ENCODE measurements at places on chromosomes 13 and 19. TPM values are rescaled to one million over a fixed set of nuclear protein-coding genes. Genes with fewer than 3 reads are reported as not detected.

DNA sequence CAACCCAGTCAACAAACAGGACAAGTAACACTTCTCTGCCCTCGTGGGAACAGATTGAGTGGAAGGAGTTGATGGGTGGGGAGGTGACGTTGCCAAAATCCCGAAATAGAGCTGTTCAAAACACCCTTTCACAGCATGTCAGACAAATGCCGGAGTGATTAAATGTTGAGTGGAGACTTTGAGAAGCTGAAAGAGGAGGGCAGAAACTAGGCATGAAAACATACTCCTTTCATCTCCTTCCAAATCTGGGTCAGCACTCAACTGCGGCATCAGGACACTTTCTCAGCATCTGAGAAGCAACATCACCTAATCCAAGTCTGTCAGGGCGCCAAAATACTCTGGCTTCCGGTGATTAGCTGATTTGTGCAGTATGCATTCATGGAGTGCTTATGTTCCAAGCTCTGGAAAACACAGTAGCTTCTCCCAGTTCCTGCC is 51.5 kb upstream of the MRI1 start:
- no peaks in the 10 kb centered on the region for H3K4me1 ChIP-seq
- H3K4me3 ChIP-seq = no peak overlapping the region

DNA sequence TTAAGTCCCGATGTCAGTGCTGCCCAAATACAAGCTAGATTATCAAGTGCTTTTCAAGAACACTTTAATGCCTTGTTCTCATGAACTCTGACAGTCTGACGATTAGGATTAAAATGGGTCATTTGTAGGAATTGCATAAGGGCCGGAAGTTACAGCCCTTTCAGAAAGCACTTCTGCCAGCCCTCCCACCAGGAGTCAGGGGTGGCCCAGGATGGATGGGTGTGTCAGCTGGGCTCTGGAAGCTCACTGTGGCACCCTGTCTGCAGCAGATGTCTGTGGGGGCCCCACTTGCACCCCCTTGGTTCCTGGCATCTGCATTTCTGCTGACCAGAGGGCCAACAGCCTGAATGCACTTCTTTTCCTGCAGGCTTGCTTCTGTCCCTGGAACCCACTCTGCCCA is 712.7 kb downstream of the UQCRFS1 start:
- DNase-seq = no peak
- H3K27me3 ChIP-seq = no peaks in the 10 kb centered on the region
- H3K4me1 ChIP-seq = no peaks in the 10 kb centered on the region
- H3K27ac ChIP-seq = no peak overlapping the region
- no peak overlapping the region for H3K4me3 ChIP-seq

DNA sequence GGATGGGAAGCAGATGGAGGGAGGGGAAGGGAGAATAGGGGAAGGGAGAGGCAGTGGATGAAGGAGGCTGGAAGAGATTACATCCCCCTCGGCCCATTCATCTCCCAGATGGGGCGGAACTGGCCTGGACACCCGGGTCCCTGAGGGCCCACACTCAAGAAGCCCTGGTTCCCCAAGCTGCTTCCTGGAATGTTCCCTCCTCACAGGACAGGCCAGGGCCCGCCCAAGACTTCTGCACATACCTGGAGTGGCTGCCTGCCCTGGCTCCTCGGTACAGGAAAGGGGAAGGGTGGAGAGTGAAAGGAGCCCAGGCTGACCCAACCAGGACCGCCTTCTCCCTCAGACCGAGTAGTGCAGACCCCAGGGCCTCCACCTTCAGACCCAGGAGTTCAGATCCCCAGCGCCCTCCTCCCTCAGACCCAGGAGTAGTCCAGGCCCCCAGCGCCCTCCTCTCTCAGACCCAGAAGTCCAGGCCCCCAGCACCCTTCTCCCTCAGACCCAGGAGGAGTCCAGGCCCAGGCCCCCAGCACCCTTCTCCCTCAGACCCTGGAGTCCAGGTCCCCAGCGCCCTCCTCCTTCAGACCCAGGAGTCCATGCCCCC is 489 bp downstream of the NTF4 start:
- H3K36me3 ChIP-seq = peaks cover 4% of the 10 kb centered on the region
- H3K4me3 ChIP-seq = peak overlapping the region; percentile 71
- no peak for DNase-seq
- peaks cover 18% of the 10 kb centered on the region for H3K27me3 ChIP-seq
- H3K4me1 ChIP-seq = peaks cover 12% of the 10 kb centered on the region
- peak overlapping the region; percentile 80 for H3K27ac ChIP-seq

- H3K27me3 ChIP-seq = no peaks in the 10 kb centered on the region
- peaks cover 1% of the 10 kb centered on the region for H3K36me3 ChIP-seq
- peaks cover 11% of the 10 kb centered on the region for H3K4me1 ChIP-seq
- no peak overlapping the region for H3K4me3 ChIP-seq
- no peak for DNase-seq
- no peak overlapping the region for H3K27ac ChIP-seq
Observed at GRCh38 chr13:79614250-79614918, 133.4 kb downstream of the NDFIP2 start.

DNA sequence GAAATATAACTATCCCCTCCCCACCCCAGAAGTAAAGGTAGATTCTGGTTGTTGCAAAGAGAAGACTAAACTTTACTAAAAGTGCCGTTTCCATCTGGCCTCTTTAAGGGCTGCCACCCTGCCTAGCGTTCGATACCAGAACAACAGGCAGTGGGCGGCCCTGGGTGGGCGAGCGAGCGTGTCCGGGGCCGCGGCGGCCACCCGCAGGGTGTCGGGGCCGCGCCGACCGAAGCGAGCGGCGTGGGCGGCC is 2.6 kb downstream of the FGF9 start:
- no peak overlapping the region for H3K27ac ChIP-seq
- peaks cover 51% of the 10 kb centered on the region for H3K27me3 ChIP-seq
- H3K4me1 ChIP-seq = peaks cover 21% of the 10 kb centered on the region
- no peak overlapping the region for H3K4me3 ChIP-seq
- H3K36me3 ChIP-seq = no peaks in the 10 kb centered on the region

GRCh38 chr13:110529522-110530311 is 31.8 kb downstream of the RAB20 start:
- no peak overlapping the region for H3K27ac ChIP-seq
- H3K4me1 ChIP-seq = peaks cover 12% of the 10 kb centered on the region

GRCh38 chr13:44652962-44653660 is 77.0 kb upstream of the TSC22D1 start:
- DNase-seq = peak; percentile 2
- no peak overlapping the region for H3K27ac ChIP-seq

- no peaks in the 10 kb centered on the region for H3K27me3 ChIP-seq
- H3K4me3 ChIP-seq = no peak overlapping the region
- H3K36me3 ChIP-seq = peaks cover 2% of the 10 kb centered on the region
- DNase-seq = no peak
- no peak overlapping the region for H3K27ac ChIP-seq
Observed at GRCh38 chr19:49364083-49364737, 533 bp downstream of the DKKL1 start.

DNA sequence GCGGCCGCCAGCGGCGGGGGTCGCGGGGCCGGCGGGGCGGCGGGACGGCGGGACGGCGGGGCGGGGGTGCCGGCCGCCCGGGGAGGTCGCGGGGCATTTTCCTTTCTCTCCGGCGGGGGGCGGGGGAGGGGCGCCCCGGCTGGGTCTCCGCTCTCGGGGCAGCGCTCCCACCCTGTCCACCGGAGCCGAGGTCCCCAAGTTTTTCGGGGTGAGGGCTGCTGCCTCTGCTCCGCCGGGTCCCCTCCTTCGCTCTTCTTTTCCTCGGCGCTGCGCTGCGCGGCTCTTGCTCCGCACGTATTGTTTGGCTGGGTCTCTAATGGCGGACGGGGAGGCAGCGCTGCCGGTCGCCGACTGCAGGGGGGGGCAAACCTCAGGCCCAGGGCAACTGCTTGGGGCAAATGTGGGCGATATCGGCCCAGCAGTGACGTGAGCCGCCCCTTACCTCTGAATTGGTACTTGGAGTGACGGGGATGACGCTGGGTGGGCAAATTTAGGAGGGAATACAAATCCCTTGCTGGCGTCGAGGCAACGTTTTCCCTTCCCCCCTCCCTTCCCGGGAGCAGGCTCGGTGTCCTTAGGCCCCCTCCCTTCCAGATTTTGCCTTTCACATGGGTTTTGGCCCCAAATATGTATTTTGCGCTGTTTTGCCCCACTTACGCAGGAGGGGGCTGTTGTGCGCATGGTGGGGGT is 759 bp downstream of the ZMYM2 start:
- peak overlapping the region; percentile 87 for H3K27ac ChIP-seq
- H3K27me3 ChIP-seq = no peaks in the 10 kb centered on the region
- H3K36me3 ChIP-seq = peaks cover 4% of the 10 kb centered on the region
- peaks cover 7% of the 10 kb centered on the region for H3K4me1 ChIP-seq
- DNase-seq = no peak

GRCh38 chr19:8403820-8404109 is 9.3 kb upstream of the MARCHF2 start:
- no peak for DNase-seq
- peaks cover 6% of the 10 kb centered on the region for H3K4me1 ChIP-seq
- no peak overlapping the region for H3K4me3 ChIP-seq
- H3K36me3 ChIP-seq = peaks cover 5% of the 10 kb centered on the region
- H3K27ac ChIP-seq = no peak overlapping the region

DNA sequence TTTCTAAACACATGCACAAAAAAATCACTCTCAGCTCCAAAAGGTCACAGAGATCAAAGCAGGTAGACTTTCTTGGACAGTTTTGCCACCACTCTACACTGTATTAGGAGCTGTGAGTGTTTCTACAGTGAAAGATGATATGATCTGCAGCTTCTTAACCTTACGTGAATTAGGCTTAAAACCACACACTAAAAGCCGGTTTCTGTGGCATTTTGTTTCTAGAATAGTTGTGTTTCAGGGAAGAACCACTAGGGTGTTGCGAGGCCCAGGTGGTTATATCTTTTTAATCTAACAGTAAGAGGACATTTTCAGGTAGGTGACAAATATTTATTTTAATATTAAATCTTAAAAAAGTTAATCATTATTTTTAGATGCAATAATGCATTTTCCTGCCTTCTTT is 216.4 kb downstream of the KLF5 start:
- no peaks in the 10 kb centered on the region for H3K27me3 ChIP-seq
- no peak overlapping the region for H3K27ac ChIP-seq
- H3K36me3 ChIP-seq = no peaks in the 10 kb centered on the region
- no peak overlapping the region for H3K4me3 ChIP-seq
- no peak for DNase-seq
- H3K4me1 ChIP-seq = peaks cover 4% of the 10 kb centered on the region

DNA sequence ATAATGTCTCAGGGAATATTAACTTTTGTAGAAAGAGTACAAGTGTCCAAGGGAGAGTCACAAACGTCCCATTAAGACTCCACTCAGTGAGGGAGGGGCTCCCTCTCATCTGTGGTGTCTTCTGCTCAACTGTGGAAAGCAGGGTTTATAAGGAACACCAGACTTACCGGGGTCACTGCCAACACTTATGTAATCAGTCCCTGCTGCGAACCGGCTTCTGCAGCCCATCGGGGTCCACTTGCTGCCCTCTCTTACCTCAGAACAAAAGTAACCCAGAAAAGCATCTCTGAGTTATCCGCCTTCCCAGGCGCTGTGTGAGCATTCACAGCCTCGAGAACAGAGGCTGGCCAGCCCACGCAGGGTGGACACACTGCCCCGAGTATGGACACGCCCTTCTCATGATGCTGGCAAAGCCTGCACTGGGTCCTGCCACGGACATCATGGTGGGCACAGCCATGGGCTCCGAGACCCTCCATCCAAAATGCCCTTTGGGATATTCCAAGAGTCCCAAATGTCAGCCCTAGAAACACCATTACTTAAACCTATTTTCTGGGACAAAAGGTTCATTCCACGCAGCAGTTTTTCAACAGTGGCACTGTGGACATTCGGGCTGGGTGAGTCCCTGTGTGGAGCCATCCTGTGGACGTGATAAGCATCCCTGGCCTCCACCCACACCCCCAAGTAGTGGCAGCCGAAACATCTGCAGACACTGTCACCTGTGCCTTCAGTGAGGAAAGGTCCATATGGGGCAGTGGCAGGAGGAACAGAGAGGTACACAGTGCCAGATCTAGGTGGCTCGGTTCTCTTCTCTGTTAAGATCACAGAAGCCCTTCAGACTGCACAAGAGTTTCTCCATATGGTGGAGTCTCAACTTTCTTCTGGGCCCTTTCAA is 63.9 kb downstream of the STK24 start:
- no peak overlapping the region for H3K27ac ChIP-seq
- no peak overlapping the region for H3K4me3 ChIP-seq
- H3K27me3 ChIP-seq = no peaks in the 10 kb centered on the region
- peaks cover 11% of the 10 kb centered on the region for H3K36me3 ChIP-seq

DNA sequence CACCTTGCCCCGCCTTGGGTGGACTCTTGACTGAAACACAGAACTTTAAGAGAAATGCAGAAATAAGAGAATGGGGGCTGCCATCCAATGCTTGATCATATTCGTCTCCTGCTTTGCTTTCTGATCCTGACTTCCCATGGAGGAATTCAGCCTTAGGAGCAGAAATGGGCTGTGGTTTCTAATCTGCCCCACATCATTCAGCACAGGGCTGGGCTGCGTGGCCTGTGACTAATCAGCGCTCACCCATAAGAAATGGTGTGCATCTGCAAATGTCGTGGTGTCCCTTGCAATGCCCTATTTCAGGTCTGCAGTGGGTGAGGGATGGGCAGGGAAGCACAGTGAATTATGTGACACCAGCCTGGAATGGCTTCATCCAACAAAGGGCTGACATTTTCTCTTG is 60.7 kb upstream of the URI1 start:
- no peaks in the 10 kb centered on the region for H3K27me3 ChIP-seq
- no peaks in the 10 kb centered on the region for H3K4me1 ChIP-seq

- peak; percentile 58 for DNase-seq
- no peak overlapping the region for H3K4me3 ChIP-seq
- H3K4me1 ChIP-seq = peaks cover 46% of the 10 kb centered on the region
- no peaks in the 10 kb centered on the region for H3K27me3 ChIP-seq
- no peaks in the 10 kb centered on the region for H3K36me3 ChIP-seq
- no peak overlapping the region for H3K27ac ChIP-seq
Observed at GRCh38 chr13:44819245-44819644, 170.0 kb downstream of the NUFIP1 start.

GRCh38 chr13:44116562-44117332 is 237.0 kb downstream of the LACC1 start:
- no peaks in the 10 kb centered on the region for H3K36me3 ChIP-seq
- H3K27me3 ChIP-seq = no peaks in the 10 kb centered on the region
- no peak overlapping the region for H3K27ac ChIP-seq
- no peak for DNase-seq

DNA sequence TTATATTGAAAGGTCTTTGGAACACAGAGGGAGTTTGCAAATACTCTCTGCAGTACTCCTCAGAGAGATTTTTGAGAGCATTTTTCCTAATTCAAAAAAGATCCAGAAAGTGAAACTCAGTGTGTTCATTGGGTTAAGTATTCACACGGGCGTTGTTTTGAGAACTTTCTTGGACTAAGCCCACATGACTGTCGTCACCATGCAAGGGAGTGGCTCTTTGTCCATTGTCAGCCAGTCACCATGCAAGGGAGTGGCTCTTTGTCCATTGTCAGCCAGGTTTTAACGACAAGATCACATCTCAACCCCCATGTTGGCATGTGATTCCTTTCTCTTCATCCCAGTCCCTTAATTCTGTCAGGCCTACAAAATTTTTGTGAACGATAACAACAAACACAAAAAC is 81.2 kb upstream of the STK24 start:
- H3K27me3 ChIP-seq = peaks cover 3% of the 10 kb centered on the region
- H3K4me3 ChIP-seq = no peak overlapping the region

The DACH1 gene
- not detected for polyA plus RNA-seq

The NCR1 gene
- polyA plus RNA-seq = not detected

The KLK12 gene
- not detected for polyA plus RNA-seq

The ZNF541 gene
- not detected for polyA plus RNA-seq

The PLPP2 gene
- polyA plus RNA-seq = 45.9 TPM

The SIGLEC5 gene
- polyA plus RNA-seq = not detected
